CD4-positive, alpha-beta T cell treated with Interleukin-1 beta for 1 hour (primary cell): ENCODE measurements at places on chromosomes 4 and X.

GRCh38 chrX:88908056-88908455 lies 161.0 kb downstream of the CPXCR1 start:
- no peak for DNase-seq

DNA sequence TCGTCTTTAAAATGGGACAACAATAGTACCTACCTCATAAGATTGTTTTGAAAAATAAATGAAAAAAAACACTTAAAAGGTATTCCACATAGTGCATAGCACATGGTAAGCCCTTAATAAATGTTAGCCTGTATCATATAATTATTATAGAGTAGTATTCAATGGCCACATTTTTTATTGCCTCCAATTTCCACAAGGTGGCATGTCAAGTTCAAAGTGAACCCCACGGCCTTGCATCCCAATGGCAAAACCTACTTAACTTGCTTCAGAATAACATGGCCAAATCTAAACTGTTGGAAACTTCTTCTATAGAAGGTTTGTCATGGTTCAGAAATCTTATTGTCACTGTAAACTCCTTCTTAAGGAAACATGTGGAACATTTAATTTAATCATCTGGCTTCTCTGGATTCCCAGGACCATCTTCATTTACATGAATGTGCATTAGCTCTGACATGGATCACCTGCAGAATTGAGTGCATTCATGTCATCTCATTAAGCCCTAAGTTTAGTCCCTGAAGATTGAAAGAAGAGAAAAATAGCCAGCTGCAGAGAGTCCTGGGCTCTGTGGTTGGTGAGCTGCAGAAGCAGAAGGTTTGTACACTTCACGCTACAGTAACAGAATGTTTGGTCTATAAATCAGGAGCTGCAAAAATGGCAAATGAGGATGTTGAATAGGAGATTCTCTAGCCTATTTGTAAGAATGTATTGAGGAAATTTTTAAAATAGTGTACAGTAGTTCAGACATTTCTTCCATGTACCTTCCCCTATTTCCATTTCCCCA lies 61.0 kb downstream of the ANXA3 start:
- DNase-seq = peak; percentile 25

- no peak for DNase-seq
Measured at GRCh38 chr4:3225071-3225850, 23.7 kb upstream of the MSANTD1 start.

GRCh38 chr4:74755486-74755885 lies 38.8 kb downstream of the BTC start:
- no peak for DNase-seq

GRCh38 chr4:8524595-8525382 lies 55.4 kb upstream of the GPR78 start:
- no peak for DNase-seq

GRCh38 chr4:85762529-85762871 lies 287.6 kb downstream of the ARHGAP24 start:
- no peak for DNase-seq

DNA sequence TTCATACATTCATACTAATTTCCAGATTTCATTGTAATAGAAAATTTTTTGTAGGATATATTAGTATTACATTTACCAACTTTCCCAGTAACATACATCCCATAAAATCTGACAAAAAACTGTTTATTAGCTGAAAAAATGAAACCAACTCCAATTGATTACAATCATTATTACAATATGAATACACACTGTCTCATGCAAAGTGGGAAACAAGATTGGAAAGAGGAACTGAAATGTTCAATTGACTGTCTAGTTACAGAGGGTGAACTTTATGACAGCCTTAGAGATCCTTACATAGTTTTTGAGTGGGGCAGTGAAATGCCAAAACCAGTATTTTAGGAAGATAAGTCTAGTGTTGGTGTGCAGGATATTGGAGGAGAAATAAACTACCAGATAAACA lies 2.3 kb upstream of the AMBN start:
- DNase-seq = no peak

DNA sequence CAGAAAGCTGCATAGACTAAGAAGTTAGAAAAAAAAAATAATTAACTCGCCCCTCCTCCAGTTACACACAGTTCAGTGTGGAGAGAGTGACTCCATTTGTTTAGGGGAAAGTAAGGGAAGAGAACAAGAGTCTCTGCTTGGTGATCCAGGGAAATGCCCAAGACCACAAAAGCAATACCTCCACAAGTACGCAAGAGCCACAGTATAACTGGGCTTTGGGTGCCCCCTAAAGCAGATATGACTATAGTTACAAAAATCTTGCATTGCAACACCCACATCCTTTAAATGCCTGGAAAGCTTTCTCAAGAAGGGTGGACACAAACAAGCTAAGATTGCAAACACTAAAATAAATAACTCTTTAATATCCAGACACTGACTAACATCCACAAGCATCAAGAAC lies 164.2 kb upstream of the NRK start:
- no peak for DNase-seq
